ENCODE measurements at places on chromosomes 12 and 14.

- no peak for DNase-seq
Measured at GRCh38 chr12:95131589-95132340, 58.3 kb upstream of the NR2C1 start.

DNA sequence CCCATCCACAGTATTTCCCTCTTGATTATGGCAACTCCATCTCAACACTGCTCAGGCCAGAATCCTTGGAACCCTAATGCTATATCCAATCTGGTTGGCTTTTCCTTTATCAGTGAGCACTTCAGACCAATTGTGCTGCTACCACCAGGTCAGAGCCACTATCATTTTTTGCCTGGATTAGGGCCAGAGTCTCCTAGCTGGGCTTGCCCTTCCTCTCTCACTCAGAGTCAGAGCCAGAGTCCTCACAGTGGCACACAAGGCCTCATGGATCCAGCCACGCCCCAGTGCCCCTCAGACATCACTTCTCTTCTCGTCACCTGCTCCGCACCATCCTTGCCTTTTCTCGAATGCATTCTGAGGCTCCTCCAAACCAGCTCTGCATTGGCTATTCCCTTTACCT, 211.1 kb downstream of the ANO6 start:
- no peak for DNase-seq

DNA sequence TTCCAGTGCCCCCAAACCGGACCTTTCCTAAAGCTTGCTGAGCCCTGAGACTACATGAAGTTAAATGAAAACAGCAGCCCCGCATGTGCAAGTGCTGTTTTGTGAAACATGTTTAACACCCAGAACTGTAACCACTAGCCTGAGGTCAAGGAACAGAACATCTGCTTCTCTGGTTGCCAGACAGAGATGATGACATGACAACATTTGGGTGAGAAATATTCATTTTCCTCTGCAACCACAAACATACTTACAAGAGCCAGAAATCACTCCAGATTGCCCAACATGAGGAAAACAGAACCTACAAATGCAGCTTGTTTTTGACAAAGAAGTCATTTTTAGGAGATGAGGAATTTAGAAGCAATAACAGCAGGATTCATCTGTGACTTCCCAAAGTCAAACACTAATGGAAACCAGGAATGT, 110.4 kb downstream of the BCAT1 start:
- no peak for DNase-seq

- no peak for DNase-seq
Measured at GRCh38 chr14:52835122-52835903, 43.9 kb upstream of the GNPNAT1 start.

- DNase-seq, result no peak
Measured at GRCh38 chr12:1811948-1812291, 8.4 kb upstream of the LRTM2 start.

GRCh38 chr14:104322531-104323366, 184.4 kb downstream of the KIF26A start:
- DNase-seq, result no peak

GRCh38 chr12:116547955-116548501, 11.2 kb upstream of the MAP1LC3B2 start:
- DNase-seq, result no peak

GRCh38 chr12:25194214-25194613, 746 bp downstream of the DNAI7 start:
- DNase-seq, result no peak

DNA sequence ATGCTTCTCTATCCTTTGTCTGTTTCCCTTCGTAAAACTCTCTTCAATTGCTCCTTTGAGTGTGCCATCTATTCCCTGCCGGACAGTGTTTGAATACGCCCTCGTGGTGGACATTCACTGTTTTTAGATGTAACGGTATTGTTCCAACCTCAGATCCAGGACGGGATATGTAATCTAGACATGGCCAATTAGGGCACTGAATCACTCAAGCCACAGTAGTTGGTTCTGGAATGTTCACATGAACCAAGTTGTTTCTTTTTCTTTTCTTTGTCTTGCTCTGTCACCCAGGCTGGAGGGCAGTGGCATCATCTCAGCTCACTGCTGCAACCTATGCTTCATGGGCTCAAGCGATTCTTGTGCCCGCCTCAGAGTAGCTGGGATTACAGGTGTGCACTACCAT, 204.2 kb upstream of the PLXNC1 start:
- no peak for DNase-seq

DNA sequence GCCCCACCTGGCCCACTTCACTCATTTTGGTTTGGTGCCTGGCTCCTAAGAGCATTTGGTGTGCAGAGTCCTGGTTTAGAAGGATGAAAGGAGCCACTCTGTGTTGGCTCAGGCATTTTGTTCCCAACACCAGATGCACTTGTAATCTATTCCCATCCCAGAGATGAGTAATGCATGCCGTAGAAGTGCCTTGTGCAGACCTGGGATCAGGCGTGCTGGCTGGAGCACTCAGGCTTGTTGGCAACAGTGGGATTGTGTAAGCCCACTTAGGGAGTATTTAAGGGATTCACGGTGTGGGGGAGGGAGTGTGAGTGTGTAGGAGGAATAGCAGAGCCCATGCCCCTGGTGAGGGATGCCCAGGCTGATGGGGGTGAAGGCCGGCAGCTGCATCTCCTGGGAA, 501.5 kb upstream of the TBX3 start:
- no peak for DNase-seq

GRCh38 chr14:89292579-89293313, 124.3 kb downstream of the FOXN3 start:
- DNase-seq, result no peak

DNA sequence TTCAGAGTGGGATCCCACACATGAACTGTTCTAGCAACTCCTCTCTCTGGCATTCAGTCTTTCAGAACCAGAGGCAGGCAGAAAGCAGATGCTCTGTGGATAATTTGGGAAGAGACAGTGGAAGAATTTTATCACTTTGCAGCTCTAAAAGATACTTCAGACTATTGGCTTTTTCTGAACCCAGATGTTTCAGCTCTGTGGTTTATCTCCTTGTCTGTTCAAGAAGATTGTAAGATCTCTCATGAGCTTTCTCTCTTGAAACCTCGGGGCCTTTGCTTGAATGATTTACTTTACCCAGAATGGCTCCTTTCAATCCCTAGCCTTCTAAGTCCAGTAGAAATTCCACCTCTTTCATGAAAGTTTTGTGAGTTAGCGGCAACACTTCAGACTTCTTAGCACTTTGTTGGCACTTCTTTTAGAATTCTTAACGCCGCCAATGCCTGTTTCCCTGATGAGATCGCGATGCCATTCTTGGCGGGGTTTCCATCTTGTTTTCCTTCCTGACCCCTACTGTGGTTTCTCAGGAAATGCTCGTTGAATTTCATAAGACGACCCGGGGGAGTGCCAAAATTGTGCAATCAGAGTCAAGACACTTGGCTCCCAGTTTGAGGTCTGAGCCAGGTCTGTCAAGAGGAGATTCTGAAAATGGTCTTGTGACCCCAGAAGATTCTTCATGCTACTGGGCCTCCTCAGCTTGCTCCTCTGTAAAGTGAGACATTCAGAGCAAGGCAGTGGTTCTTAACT, 107.0 kb upstream of the PRICKLE1 start:
- DNase-seq, result no peak

GRCh38 chr12:29710104-29710503, 73.6 kb downstream of the TMTC1 start:
- DNase-seq, result no peak

DNA sequence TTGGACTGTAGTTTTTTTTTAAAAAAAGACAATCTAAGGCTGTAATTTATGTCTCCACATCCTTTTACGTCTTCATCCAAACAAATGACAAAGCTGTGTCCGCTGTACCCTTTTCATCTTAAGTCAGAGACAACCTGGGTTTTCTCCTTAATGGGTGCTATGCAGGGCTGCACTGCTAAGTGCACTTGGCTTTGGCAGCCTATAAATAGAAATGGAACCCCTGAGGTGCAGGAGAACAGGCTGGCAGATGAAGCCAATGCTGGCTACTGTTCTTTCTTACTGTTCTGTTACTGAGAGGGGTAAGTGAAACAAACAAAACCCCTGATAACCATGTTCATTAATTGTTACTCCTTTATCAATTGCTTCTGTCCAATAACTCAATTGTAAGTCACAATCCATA, 47.1 kb upstream of the KICS2 start:
- no peak for DNase-seq

- DNase-seq, result no peak
Measured at GRCh38 chr12:6981152-6982052, 10.7 kb downstream of the EMG1 start.

DNA sequence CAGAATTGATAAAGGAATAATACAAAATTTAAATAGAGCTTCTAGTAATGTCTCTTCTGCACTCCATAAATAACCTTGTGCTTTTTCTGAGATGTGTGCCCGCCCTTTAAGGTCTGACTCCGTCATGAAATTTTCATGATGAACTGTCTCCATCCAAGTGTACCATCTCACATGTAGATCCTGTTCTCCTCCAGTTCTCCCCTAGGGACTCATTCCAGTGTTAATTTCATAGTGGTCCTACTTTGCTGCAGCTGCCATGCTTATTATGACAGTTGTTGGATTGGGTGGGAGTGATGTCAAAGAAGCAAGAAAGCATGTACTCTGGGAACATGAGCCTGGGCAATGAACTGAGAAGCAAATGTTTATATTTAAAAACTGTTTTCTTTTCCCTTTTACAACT, 442.5 kb upstream of the PDE3A start:
- no peak for DNase-seq

- no peak for DNase-seq
Measured at GRCh38 chr12:12927211-12928079, 24.5 kb downstream of the GPRC5D start.

GRCh38 chr14:97250931-97251330, 453.7 kb downstream of the VRK1 start:
- no peak for DNase-seq

- no peak for DNase-seq
Measured at GRCh38 chr12:126953365-126953889, 1313.5 kb upstream of the TMEM132C start.

GRCh38 chr12:50707396-50707795, 56.5 kb upstream of the ATF1 start:
- no peak for DNase-seq

GRCh38 chr12:104411826-104412641, 44.7 kb upstream of the CHST11 start:
- no peak for DNase-seq

- DNase-seq, result no peak
Measured at GRCh38 chr14:25308244-25308643, 258.3 kb upstream of the STXBP6 start.

DNA sequence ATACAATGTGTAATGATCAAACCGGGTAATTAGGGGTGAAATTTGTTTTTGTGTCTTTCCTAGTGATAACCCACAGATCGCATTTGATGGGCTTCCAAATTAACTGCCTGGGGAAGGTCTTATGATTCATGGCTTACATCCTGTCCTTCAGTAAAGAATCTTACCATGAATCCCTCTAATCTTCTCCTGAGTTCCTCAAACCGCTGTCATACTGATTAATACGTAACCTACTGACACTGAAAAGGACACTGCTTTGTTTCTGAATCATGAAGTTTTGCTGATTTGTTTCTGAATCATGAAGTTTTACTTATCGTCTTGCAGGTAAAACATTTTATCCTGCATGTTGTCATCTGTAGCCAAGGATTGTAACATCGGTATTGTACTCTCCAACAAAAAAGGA, 52.0 kb upstream of the CRY1 start:
- DNase-seq, result no peak

- DNase-seq, result no peak
Measured at GRCh38 chr12:130538343-130539095, 177.6 kb downstream of the RIMBP2 start.

DNA sequence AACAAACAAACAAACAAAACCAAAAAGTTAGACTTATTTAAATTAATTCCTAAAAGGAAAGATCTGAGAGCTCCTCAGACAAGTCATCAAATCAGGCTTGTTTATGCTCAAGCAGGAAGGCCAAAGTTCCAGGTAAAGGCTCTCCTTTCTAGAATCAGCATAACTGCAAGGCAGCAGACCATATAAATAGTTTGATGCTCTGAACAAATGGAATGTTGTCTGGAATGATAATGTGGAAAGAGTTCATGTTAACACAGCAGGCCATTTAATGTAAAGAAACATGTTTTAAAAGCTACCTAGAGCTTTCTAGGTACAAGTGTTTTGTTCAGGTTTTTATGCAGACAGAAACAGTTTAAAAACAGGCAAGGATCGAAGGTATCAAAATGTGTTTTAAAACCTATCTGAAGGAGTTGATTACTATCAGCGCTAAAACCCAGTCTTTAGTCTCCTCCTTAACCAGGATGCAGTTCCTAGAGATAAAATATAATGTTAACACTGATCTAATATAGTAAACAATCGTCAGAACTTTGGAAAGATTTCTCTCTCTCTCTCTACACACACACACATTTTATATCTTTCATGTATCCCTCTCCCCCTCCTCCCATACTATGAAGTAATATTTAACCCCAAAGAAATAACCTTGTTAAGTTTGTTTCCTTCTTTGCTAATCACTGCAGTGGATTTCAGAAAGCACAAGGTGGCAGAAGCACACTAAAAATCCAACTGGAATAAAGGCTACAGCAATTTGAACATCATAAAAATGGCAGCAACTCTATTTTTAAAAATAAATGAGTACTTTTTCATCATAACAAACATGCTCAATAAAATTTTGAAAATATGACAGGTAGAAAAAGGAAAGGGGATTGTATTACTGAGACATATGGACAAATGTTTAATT, 135.5 kb downstream of the PAWR start:
- no peak for DNase-seq

GRCh38 chr14:105299654-105300541, 903 bp downstream of the BRF1 start:
- DNase-seq, result no peak

- no peak for DNase-seq
Measured at GRCh38 chr14:75972801-75973421, 8.9 kb downstream of the TGFB3 start.

- DNase-seq, result no peak
Measured at GRCh38 chr12:4025181-4026019, 152.2 kb upstream of the PARP11 start.

GRCh38 chr12:62785941-62786559, 148.9 kb downstream of the PPM1H start:
- no peak for DNase-seq

DNA sequence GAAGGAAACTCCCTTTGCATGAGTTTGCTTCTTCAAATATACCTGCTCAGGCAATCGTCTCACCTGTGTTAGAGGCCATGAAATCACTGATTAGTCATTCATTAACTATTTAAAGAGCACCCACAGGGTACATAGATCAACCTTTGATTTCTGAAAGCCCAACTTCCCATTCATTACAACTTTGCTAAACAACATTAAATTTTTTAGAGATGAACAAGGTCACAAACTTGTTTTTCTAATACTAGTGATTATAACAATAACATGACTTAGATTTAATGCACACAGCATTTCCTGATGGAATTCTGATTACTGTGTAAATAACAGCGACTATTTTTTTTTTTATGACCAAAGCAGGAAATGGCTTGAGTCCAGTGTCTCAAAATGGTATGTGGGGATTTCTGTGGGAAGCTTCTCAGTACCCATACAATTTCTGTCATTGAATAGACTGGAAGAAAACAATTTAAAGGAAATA, 5.4 kb upstream of the ERO1A start:
- no peak for DNase-seq

Data from stimulated activated CD8-positive, alpha-beta memory T cell treated with anti-CD3 and anti-CD28 coated beads, Interleukin-2, amount 100 ng/mL, for 1 hour (primary cell).